Activated CD8-positive, alpha-beta memory T cell treated with anti-CD3 and anti-CD28 coated beads for 4 hours (primary cell): ENCODE measurements at places on chromosomes 4 and X.
A peak's percentile ranks its signal among the peaks of the same experiment; 100 is the strongest.

GRCh38 chr4:122091836-122092405, 60.2 kb upstream of the BLTP1 start:
- DNase-seq = no peak

DNA sequence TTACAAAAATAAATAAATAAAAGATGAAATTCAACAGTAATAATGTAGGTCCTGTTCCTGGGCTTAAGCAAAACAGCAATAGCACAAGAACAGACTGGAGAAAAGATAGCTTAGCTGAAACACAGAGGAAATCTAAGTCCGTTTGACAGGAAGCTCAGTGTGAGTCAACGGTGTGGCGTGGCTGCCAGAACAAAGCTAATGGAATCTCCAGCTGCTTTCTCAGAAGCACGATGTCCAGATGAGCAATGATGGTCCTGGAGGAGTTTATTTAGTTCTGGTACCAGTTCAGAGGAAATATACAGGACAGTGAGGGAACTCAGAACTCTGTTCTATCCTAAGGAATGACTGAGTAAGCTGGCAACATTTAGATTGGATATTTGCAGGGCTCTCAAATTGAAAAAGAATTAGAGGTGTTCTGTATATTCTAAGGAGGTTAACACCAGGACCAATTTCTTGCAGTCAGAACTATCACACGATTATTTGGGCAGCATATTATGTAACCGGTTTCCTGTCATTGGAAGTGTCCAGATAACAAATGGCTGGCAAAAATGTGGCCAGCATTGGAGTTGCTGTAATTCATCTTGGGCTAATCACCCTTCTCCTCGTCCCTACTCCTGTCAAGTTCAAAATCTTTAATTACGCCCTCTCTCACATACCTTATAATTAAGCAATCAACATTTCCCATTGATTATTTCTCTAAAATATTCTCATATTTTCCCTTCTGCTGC, 12.7 kb downstream of the GAB3 start:
- DNase-seq = no peak

- no peak for DNase-seq
Measured at GRCh38 chr4:145982791-145983190, 44.2 kb upstream of the ZNF827 start.

DNA sequence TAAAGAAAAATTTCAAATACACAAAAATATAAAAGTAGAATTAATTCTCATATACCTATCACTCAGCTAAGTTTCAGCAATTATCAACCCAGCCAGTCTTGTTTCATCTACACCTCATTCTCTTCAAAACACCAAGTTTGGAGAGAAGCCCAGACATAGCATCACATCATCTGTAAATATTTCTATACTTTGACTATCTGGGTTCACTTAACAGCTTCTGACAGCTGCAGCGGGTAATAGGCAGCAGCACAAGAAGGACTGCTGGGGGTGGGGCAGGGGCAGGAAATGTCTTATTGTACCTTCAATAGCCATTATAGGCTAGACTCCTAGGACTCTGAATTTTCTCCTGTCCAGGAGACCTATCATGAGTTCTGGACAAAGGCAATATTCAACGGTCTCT, 54.1 kb downstream of the PHF8 start:
- DNase-seq = no peak

GRCh38 chr4:107380836-107381438, 339.1 kb downstream of the PAPSS1 start:
- DNase-seq = no peak

- no peak for DNase-seq
Measured at GRCh38 chrX:12779534-12779933, 11.7 kb upstream of the PRPS2 start.

DNA sequence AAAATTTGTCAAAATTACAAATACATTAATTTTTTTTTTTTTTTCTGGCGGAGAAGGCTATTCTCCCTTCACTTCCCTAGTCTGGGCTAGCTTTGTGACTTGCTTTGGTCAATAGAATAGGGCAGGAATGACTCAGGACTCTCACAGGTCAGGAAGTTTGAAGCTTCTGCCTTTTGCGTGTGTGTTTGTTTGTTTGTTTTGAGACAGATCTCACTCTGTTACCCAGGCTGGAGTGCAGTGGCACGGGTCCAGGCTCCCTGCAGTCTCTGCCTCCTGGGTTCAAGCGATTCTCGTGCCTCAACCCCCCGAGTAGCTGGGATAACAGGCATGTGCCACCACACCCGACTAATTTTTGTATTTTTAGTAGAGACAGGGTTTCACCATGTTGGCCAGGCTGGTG, 55.9 kb upstream of the USP9X start:
- DNase-seq = no peak

GRCh38 chr4:16005676-16006075, 42.7 kb upstream of the FGFBP2 start:
- no peak for DNase-seq

- no peak for DNase-seq
Measured at GRCh38 chr4:72119946-72120345, 88.1 kb downstream of the NPFFR2 start.

GRCh38 chr4:182144626-182145333, 98.4 kb upstream of the TENM3 start:
- DNase-seq = no peak

GRCh38 chr4:173094739-173095421, 73.7 kb upstream of the GALNT7 start:
- DNase-seq = no peak

GRCh38 chr4:119103263-119103662, 32.4 kb upstream of the MYOZ2 start:
- no peak for DNase-seq

DNA sequence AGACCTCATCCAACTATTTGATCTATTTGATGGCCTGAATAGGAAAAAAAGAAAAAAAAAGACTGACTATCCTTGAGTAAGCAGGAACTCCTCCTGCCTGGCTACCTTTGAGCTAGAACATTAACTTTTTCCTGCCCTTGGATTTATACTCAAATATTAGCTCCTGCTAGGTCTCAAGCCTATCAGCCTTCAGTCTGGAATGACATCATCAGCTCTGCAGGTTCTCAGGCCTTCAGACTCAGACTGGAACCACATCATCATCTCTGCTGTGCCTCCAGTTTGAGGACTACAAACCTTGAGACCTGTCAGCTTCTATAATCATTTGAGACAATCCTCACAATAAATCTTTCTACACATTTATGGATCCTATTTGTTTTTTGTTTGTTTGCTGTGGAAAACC, 754.0 kb upstream of the SLIT2 start:
- no peak for DNase-seq

DNA sequence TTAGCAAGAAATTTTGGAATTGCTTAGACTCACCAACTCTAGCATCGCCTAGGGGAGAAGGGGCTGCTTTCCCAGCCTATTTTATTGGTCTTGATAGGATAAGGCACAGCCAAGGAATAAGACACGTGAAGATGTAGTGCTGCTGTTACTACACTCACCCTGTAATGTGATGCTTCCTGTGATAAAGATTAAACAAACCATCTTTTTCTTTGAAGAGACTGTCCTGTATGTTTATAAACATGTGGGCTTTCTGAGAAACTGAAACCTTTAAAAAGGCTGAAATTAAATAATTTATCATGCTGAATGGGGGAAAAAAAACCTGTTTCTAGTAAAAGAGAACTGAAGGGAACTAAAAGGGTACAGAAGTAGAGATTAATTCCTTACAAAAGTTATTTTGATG, 13.2 kb downstream of the TAPT1 start:
- no peak for DNase-seq

GRCh38 chr4:26786916-26787315, 73.7 kb upstream of the STIM2 start:
- no peak for DNase-seq

- DNase-seq = no peak
Measured at GRCh38 chr4:146335763-146336409, 121.5 kb downstream of the REELD1 start.

GRCh38 chr4:85681221-85681657, 206.3 kb downstream of the ARHGAP24 start:
- no peak for DNase-seq

DNA sequence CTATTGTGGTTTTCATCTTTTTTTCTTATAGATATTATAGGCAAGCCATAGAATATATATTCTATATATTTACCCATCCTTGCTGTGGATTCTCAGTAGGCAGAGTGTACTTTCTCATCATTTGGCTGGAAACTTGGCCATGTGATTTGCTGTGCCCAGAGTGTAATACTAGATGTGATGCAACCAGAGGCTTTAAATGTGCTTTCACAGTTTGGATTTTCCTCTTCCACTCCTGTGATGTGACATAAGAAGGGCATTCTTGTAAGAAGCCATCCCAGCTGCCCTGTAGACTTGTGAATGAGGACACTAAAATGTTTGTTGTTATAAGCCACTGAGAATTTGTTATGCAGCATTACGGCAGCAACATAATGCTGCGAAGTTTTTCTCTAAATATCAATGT, 10.4 kb upstream of the HPGDS start:
- no peak for DNase-seq

- no peak for DNase-seq
Measured at GRCh38 chrX:101223226-101223625, 3.6 kb downstream of the DRP2 start.

GRCh38 chr4:180336494-180337090, 1906.6 kb upstream of the TENM3 start:
- no peak for DNase-seq

DNA sequence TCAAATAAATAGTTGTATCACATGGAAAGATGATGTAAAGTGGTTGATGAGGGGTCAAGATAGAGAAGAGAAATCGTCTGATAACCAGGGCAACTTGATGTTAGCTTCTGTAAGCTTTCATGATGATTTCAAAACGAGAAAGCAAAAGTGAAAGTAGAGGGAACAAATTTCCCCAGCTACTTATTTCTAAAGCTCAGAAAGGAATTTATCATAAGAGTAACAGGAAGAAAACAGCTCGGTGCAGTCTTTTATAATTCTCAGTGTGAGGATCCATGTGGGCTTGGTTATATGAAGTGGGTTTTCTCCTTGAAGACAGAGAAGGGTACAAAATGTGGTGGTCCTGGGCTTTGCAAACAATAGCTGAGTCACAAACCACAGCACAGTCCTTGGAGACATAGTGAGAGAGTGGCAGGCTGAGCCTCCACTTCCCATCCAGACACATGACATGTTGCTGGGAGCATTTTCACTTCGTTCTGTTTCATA, 32.1 kb upstream of the GLRA2 start:
- no peak for DNase-seq

DNA sequence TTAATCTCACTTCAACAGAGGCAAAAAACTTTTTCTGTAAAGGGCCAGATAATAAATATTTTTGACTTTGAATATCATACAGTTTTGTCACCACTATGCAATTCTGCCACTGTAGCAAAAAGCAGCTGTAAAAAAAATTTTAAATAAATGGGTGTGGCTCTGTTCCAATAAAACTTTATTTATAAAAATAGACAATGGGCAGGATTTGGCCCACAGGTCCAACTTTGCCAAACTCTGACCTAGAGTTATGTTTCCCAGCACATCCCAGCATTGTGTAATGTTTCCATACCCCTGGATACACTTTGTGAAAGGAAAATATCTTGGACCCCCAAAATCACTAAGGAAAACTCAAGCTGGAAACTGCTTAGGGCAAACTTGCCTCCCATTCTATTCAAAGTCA, 94.9 kb upstream of the USP38 start:
- DNase-seq = no peak

GRCh38 chr4:6224735-6225134, 24.4 kb upstream of the JAKMIP1 start:
- no peak for DNase-seq

- DNase-seq = no peak
Measured at GRCh38 chr4:6087669-6088341, 69.6 kb upstream of the C4orf50 start.

GRCh38 chrX:41084893-41085511, at the start of gene USP9X:
USP9X (plus strand) TSS chrX:41085445; CDS start chrX:41123629, 38,184 bp downstream.
- peak; percentile 87 for DNase-seq

GRCh38 chr4:23972187-23972586, 82.3 kb upstream of the PPARGC1A start:
- DNase-seq = no peak

DNA sequence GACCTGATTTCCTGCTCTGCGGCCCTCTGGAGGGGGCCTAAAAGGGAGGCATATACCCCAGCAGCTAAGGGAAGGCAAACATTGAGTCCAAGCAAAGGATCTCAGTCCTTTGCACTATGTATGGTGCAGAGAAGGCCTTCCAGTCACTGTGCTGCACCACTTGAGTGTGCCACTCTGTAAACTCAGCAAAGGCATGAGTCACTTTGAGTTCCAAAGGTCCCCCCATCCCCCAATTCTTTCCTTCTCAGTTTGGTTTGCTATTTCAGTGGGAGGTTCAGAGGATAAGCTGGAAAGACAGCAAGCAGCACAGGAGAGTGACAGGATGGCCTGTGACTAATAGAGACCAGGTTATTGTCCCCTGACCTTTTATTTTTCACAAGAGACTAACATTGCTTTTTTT, 131.3 kb downstream of the FHDC1 start:
- DNase-seq = no peak

DNA sequence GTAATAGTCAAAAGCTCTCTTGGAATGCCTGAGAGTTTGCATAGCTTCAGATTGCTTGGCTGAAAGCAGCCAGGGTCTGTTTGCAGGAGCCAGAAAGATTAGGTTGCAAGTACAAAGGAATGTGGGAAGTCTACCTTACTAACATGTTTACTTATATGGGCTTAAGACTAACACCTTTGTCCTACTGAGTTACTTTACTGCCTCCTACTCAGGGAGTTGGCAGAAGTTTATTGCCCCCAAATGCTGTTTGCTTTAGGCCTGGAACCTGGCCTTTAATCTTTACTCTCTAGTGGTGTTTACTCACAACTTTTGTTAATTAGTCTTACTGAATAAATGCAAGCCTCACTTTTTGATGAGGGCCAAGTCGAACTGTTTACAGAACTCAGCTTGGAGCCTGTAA, 219.4 kb upstream of the ZC4H2 start:
- DNase-seq = no peak

DNA sequence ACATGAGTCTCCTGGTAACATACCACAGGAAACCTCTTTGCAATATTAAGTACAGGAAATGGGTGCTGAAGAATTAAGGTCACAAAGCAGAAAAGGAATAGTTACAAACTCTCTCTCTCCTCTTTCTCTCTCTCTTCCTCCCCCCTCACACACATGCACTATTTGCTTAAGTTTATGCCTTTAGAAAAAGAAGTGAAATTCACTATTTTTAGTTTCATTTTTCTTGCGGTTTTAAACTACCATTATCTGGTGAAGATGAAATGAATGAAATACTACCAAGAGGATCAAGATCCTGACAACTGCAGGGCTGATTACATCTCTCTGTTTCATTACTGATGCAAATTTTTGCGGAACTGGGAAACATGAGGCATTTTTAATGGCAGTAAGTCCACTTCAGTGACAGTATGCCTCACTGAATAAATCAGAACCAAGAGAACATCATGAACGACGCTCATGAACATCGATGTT, 64.3 kb upstream of the FTHL17 start:
- no peak for DNase-seq

GRCh38 chr4:177367336-177367735, 57.7 kb downstream of the NEIL3 start:
- no peak for DNase-seq

- no peak for DNase-seq
Measured at GRCh38 chrX:124910611-124911010, 409.1 kb upstream of the TEX13C start.

DNA sequence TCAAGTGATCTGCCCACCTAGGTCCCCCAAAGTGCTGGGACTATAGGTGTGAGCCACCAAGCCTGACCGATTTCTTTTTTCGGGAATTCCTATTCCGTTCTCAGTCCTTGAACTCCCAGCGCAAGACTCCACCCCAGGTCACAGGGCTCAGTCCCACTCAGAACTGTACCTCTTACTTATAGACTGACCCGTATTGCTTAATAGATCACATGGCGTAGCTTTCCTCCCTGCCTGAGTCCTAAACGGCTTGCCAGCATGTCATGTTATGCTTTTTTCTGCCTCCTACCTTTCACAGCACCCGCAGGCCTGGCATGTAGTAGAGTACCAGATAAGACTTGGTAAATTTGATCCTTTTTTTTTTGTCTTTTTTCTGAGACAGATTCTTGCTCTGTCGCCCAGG, 22.4 kb downstream of the SAT1 start:
- DNase-seq = no peak
